Myocyte (in vitro differentiated cells): ENCODE measurements at places on chromosomes 4 and X. TPM values are rescaled to one million over a fixed set of nuclear protein-coding genes. Genes with fewer than 3 reads are reported as not detected.
A peak's percentile ranks its signal among the peaks of the same experiment; 100 is the strongest.

DNA sequence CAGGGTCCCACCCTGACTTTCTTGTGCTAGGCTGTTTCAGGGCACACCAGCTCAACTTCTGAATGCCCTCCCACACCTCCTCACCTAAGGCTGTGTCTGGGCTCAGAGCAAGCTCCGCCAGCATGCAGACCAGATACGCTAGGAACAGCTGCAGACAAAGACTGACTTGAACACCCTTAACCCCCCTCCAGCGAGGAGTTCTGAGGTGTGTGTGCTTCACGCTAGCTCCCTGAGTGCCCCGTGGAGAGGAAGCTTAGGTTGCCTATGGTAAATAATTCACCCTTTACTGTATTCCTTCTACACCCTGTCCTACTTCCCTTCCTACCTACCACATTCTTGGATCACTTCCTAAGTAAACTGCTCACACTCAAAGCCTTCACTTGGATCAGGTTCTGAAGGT, 115.0 kb downstream of the VCX3B start:
- no peak for DNase-seq

GRCh38 chrX:11137543-11138139, 26.5 kb downstream of the HCCS start:
- peak; percentile 38 for DNase-seq

The RPS6KA6 gene
- total RNA-seq = 3.6 and 7.7 TPM in 2 replicates

The RNF128 gene
- 0.53 and 1.4 TPM in 2 replicates for total RNA-seq

The NLGN3 gene
- 0.16 and 0.24 TPM in 2 replicates for total RNA-seq

DNA sequence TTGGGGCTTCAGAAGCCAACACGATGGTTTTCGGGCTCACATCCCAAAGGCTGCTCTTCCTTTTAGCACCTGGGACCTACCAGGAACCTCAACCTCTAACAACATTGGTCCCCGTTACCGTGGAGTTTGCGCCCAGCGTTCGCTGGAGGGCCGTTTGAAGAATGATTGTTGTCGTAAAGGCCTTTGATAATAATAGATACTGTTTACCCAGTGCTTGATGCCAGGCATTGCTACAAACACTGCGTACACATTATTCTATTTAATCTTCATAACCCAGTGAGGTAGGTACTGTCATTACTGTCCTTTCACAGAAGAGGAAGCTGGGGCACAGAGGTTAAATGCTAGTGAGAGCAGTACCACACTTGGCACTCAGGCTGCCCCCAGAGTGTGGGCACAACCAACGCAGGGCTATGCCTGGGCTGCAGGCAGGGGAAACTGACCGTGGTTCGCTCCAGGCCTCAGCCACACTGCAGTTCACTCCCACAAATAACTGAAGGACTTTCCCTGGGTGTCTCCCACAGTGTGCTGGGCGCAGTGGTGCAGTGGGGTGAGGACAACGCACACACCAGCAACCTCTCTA, 1.0 kb upstream of the ACSL1 start:
- no peak for DNase-seq

DNA sequence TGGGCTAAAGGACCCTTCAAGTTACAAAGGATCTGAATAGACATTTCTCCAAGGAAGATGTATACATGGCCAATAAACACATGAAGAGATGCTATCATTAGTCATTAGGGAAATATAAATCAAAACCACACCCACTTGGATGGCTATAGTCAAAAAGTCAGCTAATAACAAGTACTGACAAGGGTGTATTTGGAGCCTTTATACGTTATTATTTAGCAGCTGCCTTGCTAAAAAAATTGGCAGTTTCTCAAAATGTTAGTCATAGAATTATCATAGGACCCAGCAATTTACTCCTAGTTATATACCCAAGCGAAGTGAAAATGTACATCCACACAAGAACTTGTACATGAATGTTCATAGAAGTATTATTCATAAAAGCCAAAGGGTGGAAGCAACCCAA, 112.7 kb upstream of the DUSP21 start:
- DNase-seq = no peak

The ADH1A gene
- total RNA-seq = not detected in 2 replicates

The FAM149A gene
- 0.45 and 3.4 TPM in 2 replicates for total RNA-seq

GRCh38 chr4:99536848-99537247, 26.0 kb downstream of the C4orf17 start:
- DNase-seq = no peak

- no peak for DNase-seq
These were observed 235.7 kb upstream of the HAND2 start for GRCh38 chr4:173765751-173766150.

- DNase-seq = no peak
These were observed 335.2 kb downstream of the ADAM29 start for GRCh38 chr4:175253184-175253902.

The PLAC8 gene
- total RNA-seq = 4.4 and 17.5 TPM in 2 replicates

The GPRIN3 gene
- total RNA-seq = 0.10 and 0.35 TPM in 2 replicates

- no peak for DNase-seq
These were observed 7.4 kb upstream of the HNRNPD start for GRCh38 chr4:82381235-82381634.

- no peak for DNase-seq
These were observed 115.6 kb downstream of the GPR143 start for GRCh38 chrX:9650091-9650490.

- no peak for DNase-seq
These were observed 42.3 kb downstream of the AFF2 start for GRCh38 chrX:148542481-148543255.

- no peak for DNase-seq
These were observed 365.9 kb downstream of the INPP4B start for GRCh38 chr4:142480244-142480643.

- DNase-seq = no peak
These were observed 43.7 kb upstream of the FAM9C start for GRCh38 chrX:13088156-13088487.
